ENCODE measurements at places on chromosomes 5 and 9. TPM values are rescaled to one million over a fixed set of nuclear protein-coding genes. Genes with fewer than 3 reads are reported as not detected.

The DCANP1 gene
- not detected for total RNA-seq

The CSF2 gene
- total RNA-seq: 0.38 TPM

The NACC2 gene
- total RNA-seq: 34.7 TPM

The DYNC2I2 gene
- 131 TPM for total RNA-seq

The CER1 gene
- not detected for total RNA-seq

The TMEM215 gene
- total RNA-seq: not detected

The PIP5KL1 gene
- total RNA-seq: 1.6 TPM

The N4BP3 gene
- total RNA-seq: 0.74 TPM

The CAMK2A gene
- 0.71 TPM for total RNA-seq

The SLC6A18 gene
- total RNA-seq: not detected

The SOHLH1 gene
- total RNA-seq: 0.12 TPM

The UNC13B gene
- total RNA-seq: 13.1 TPM

The CDKN2A gene
- not detected for total RNA-seq

The PCDHGA7 gene
- 1.2 TPM for total RNA-seq

The PCDHA13 gene
- total RNA-seq: 0.06 TPM

The GMCL2 gene
- total RNA-seq: not detected

The IFNA13 gene
- total RNA-seq: not detected

The LRRC14B gene
- total RNA-seq: not detected

The PARP8 gene
- total RNA-seq: 0.20 TPM

The CD14 gene
- 4.3 TPM for total RNA-seq

The BAAT gene
- total RNA-seq: 0.32 TPM

The PCDHB4 gene
- total RNA-seq: 0.07 TPM

The KCNN2 gene
- 0.07 TPM for total RNA-seq

The PRRX2 gene
- 10.9 TPM for total RNA-seq

The GADD45G gene
- total RNA-seq: 0.21 TPM

The CSF1R gene
- 0.22 TPM for total RNA-seq

The DAB2IP gene
- 12.6 TPM for total RNA-seq

The MELK gene
- total RNA-seq: 78.0 TPM

The LCN10 gene
- not detected for total RNA-seq

The CCNJL gene
- 11.1 TPM for total RNA-seq

The KCTD16 gene
- 0.02 TPM for total RNA-seq

The ITGA1 gene
- total RNA-seq: 1.6 TPM

The TAS2R1 gene
- not detected for total RNA-seq

The MARVELD2 gene
- total RNA-seq: 2.4 TPM

The AQP3 gene
- 22.7 TPM for total RNA-seq

The CAMSAP1 gene
- 22.9 TPM for total RNA-seq

The GABRA6 gene
- not detected for total RNA-seq

The SEMA6A gene
- 0.10 TPM for total RNA-seq

The EGFL7 gene
- 54.3 TPM for total RNA-seq
